ENCODE measurements at places on chromosomes 12 and 14.

DNA sequence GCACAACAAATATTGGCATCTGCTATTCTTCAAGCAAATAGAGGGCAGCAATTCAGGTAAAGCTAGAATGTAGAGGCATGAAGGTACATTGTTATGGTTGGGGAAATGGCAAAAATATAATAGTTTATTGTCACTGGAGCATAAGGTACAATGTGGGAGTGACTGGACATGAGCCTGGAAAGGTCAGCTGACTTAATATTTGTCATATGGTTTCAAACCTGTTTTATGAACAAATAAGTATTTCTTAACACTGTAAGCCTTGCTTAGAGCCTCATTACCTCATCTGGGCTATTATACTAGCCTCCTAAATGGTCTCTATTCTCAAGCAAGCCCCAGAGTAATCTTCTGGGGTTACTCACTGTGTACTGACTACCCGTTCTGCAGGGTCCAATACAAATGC is 33.7 kb downstream of the FAM177A1 start:
- DNase-seq, result no peak

DNA sequence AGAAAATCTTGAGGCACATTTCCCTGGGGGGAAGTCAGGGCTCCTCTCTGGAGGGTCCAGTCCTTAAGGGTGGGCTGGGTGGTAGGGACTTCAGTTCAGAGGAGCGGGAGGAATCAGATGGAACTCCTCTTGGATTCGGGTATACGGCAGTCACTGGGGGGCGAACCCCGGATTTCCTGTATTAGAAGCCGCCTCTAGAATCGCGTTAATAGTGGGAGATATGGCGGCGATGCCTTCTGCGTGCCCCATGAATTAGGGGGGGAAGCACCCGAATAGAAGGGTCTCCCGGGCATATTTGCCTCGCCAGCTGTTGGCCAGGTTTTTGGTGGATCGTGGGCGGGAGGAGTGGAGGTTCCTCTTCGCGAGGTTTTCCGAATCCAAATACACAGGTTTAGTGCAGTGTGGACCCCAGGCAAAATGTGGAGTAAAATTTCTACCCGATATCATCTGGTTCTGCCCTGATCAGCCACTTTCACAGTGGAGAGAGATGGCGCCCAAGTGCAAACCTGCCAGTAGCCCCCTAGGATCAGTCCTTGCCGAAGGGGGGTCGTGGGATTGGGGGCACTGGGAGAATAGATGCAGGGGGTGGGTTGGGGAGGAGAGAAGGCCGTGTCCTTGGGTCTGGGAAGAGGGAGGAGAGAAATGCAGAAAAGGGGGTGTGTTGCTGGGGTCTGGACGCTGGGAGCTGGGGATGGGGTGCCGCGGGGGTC is 628 bp downstream of the MEG3 start:
- DNase-seq, result no peak

DNA sequence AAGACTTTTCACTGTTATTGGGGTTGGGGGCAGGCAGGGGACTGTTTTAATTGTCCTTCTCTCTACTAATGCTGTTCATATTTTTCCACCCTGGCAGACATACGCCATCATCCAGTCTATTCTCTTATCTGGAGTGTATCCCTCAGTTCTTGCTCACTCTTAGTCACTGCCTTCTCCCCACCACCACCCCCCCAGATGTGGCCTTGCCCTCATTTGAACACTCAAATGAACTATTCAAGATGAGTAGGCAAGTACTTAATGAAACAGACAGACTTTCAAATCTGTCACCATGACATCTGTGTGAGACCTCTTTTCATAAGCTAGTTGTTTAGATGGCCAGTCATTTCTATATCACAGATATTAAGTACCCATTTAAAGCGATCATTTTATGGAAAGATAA is 10.1 kb downstream of the NUDT4 start:
- DNase-seq, result no peak

DNA sequence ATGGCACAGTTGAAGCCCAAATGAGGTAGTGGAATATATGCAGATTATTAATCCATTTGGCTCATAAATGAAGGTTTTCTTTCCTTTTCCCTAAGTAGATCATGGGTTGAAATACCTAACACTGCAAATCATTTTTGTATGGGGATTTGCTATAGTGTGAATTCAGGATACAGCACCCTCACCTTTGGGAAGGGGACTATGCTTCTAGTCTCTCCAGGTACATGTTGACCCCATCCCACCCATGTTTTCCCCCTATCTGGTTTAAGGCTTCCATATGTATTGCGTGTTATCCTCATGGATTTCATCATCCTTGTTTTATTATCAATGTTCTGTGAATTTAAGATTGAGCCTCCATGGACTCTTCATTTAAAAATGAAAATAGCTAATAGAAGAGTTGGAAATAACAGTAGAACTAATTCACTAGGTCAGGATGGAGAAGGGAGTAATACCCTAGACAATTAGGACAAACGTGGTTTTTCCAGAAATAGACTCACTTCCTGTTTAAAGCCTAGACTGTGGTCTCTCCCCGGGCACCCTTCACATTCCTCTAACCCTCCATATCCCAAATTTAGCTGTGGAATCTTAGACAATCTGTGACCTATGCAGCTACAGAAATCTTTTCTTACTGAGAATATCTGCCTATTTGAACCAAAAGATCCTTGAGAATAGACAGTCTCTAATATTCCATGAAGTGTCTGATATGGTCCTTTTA is 56.5 kb downstream of the DAD1 start:
- no peak for DNase-seq

- no peak for DNase-seq
These were observed 38.5 kb downstream of the TIMELESS start for GRCh38 chr12:56410768-56411167.

DNA sequence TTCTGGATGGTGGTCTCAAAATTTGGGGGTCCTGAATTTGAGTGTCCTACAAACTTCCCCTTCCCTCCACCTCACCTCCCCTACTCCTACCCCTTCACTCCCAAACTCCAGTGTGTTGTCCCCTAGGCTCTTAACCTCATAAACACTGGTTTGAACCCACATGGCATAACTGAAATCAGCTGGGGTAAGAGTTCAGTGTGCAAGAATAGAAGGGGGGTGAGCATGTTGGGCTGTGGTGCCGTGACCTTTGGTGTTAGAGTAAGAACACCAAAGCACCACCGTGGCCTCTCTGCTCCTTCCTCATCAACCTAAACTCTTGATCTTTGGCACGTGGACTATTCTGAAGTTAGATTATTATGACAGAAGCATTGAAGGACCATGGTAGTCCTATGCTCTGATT is 11.0 kb downstream of the PCBP2 start:
- no peak for DNase-seq

- no peak for DNase-seq
These were observed 88.8 kb downstream of the GALNT8 start for GRCh38 chr12:4809013-4809448.

DNA sequence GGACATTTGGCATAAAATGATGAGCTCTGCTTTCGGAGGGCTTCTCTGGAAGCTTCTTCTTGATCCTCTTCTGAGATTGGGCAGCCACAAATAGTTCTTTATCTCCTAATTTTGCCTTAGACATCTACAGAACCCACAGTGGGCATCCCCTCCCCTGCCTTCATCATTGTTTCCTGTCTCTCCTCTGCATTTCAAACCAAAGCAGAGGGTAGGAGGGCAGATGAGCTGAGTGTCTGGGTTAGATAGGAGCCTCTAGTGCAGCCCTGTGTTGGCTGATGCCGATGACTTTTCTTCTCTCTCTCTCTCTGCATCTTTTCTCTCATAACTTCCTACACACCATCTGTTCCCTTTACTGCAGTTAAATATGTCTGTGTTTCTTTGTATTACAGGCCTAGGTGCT is 8.5 kb upstream of the IL26 start:
- DNase-seq, result no peak

- no peak for DNase-seq
These were observed 181.9 kb downstream of the PAH start for GRCh38 chr12:102735104-102735503.

Measured in stimulated activated CD8-positive, alpha-beta memory T cell treated with anti-CD3 and anti-CD28 coated beads, Interleukin-4, amount 100 ng/mL, for 1 hour (primary cell).